Activated CD4-positive, alpha-beta T cell treated with anti-CD3 and anti-CD28 coated beads for 36 hours (primary cell): ENCODE measurements at places on chromosomes 4 and X.

- no peak overlapping the region for H3K4me3 ChIP-seq
- H3K27ac ChIP-seq: no peak overlapping the region
- H3K4me1 ChIP-seq: peaks cover 30% of the 10 kb centered on the region
- DNase-seq: no peak
Measured at GRCh38 chrX:153734871-153735270, 10.2 kb downstream of the ABCD1 start.

GRCh38 chr4:11404431-11404830, 24.3 kb downstream of the HS3ST1 start:
- no peak overlapping the region for H3K4me3 ChIP-seq
- no peaks in the 10 kb centered on the region for H3K36me3 ChIP-seq

- no peak overlapping the region for H3K27ac ChIP-seq
- H3K4me3 ChIP-seq: no peak overlapping the region
- no peak for DNase-seq
- peaks cover 9% of the 10 kb centered on the region for H3K4me1 ChIP-seq
- peaks cover 61% of the 10 kb centered on the region for H3K36me3 ChIP-seq
- no peaks in the 10 kb centered on the region for H3K27me3 ChIP-seq
Measured at GRCh38 chr4:39324446-39324845, 41.7 kb downstream of the RFC1 start.

DNA sequence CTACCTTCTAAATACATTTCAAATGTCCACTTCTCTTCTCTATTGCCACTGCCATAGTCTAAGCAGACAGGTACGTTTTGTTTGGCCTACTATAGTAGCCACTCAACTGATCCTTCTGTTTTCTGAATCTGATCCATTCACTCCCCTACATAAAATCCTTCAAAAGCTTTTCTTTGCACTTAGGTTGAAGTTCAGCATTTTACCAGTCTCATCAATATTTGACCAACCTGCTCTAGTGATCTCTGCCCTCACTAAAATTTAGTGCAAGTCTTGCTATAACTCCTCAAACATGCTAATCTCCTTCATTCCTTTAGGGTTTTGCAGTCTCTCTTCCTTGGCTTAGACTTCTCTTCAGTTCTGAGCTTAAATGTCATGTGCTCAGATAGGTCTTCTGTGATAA, 33.4 kb downstream of the EGF start:
- H3K4me3 ChIP-seq: no peak overlapping the region
- no peak for DNase-seq
- H3K36me3 ChIP-seq: no peaks in the 10 kb centered on the region
- peaks cover 52% of the 10 kb centered on the region for H3K4me1 ChIP-seq
- H3K27me3 ChIP-seq: peaks cover 4% of the 10 kb centered on the region
- H3K27ac ChIP-seq: peak overlapping the region; percentile 44

GRCh38 chrX:109785053-109785452, 52.0 kb upstream of the ACSL4 start:
- no peaks in the 10 kb centered on the region for H3K36me3 ChIP-seq
- H3K27me3 ChIP-seq: peaks cover under 1% of the 10 kb centered on the region
- no peak overlapping the region for H3K4me3 ChIP-seq
- peaks cover 16% of the 10 kb centered on the region for H3K4me1 ChIP-seq
- H3K27ac ChIP-seq: no peak overlapping the region
- no peak for DNase-seq

- H3K27me3 ChIP-seq: no peaks in the 10 kb centered on the region
- no peak overlapping the region for H3K4me3 ChIP-seq
- peaks cover 35% of the 10 kb centered on the region for H3K36me3 ChIP-seq
- H3K27ac ChIP-seq: no peak overlapping the region
- DNase-seq: no peak
Measured at GRCh38 chr4:173325007-173325736, 9.0 kb downstream of the HMGB2 start.

DNA sequence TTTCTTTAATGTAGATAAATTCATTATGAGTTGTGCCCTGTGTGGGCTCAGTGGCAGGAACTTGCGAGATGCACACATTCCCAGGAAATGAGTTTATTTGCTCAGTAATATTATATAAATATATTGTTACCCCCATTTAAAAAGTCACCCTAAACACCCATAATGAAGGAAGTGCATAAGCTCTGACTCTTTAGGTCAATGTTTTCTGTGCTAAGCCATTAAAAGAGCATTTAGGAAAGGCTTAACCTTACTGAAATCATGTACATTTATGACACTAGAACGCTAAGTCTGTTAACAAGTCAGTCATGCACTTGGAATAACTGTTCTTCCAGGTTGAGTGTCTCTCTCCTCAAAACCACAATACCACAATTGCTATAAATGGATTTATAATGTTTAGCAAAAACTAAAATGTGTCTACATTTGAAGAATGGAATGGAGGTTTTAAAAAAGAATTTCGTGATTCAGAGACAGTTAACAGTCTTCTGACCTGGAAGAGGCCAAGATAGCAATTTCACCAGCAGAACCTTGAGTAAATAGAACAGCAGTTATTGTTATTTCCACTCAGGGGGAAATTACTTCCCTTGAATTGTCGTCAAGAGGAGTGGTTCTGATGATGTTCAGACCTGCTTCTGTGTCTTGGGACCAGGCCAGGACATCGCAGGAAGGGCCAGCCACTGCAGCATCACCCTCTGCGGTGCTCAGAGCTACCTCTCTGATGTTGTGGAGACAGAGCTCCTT, 91.1 kb upstream of the VEGFC start:
- H3K27me3 ChIP-seq: no peaks in the 10 kb centered on the region
- H3K4me3 ChIP-seq: no peak overlapping the region
- DNase-seq: no peak
- no peaks in the 10 kb centered on the region for H3K36me3 ChIP-seq
- H3K4me1 ChIP-seq: no peaks in the 10 kb centered on the region
- H3K27ac ChIP-seq: no peak overlapping the region

DNA sequence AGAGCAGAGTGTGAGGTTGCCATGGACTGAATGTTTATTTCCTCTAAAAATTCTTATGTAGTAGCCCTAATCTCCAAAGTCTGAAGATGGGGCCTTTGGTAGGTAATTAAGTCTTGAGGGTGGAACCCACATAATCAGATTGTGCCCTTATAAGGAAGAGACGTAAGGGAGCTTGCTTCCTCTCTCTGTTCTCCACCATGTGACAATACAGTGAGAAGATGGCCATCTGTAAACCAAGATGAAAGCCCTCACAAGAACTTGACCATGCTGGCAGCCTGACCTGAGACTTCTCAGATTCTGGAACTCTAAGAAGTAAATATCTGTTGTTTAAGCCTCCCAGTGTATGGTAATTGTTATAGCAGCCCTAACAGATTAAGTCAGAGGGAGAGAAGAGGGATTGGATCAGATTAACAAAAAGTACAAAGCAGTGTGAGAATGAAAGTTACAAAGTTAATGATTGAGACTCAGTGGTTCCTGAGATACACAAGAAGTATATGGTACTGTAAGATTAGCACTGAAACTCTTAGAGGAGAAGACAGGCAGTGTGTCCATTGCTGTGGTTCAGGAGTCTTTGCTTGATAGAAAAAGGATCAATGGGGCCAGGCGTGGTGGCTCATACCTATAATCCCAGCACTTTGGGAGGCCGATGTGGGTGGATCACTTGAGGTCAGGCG, 82.5 kb upstream of the GC start:
- no peak for DNase-seq
- H3K4me3 ChIP-seq: no peak overlapping the region
- H3K27ac ChIP-seq: no peak overlapping the region
- H3K4me1 ChIP-seq: no peaks in the 10 kb centered on the region

DNA sequence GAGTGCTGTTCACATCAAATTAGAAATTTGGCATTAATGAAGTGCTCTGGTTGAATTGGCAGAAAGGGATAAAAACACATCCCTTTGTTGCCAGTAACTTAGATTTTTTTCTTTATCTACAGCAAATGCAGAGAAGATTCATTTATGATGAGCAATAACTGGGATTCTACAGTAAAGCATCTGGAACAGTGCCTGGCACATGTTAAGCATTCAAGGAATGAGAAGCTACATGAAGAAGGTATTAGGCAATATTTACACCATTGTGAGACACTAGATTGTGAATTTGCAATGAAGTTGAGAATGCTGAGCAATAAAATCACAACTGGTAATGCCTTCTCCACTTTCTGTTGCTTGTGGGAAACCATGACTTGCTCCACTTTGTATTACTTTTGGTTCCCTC, 33.5 kb downstream of the PCDH19 start:
- H3K27ac ChIP-seq: no peak overlapping the region
- no peak overlapping the region for H3K4me3 ChIP-seq
- H3K4me1 ChIP-seq: no peaks in the 10 kb centered on the region
- no peaks in the 10 kb centered on the region for H3K36me3 ChIP-seq
- no peaks in the 10 kb centered on the region for H3K27me3 ChIP-seq

GRCh38 chr4:93710101-93710846, 118.3 kb upstream of the ATOH1 start:
- H3K27ac ChIP-seq: no peak overlapping the region
- no peaks in the 10 kb centered on the region for H3K27me3 ChIP-seq
- H3K4me1 ChIP-seq: no peaks in the 10 kb centered on the region
- no peaks in the 10 kb centered on the region for H3K36me3 ChIP-seq
